Prostate gland (tissue), 2 donors: ENCODE measurements at places on chromosomes 6 and 20.

DNA sequence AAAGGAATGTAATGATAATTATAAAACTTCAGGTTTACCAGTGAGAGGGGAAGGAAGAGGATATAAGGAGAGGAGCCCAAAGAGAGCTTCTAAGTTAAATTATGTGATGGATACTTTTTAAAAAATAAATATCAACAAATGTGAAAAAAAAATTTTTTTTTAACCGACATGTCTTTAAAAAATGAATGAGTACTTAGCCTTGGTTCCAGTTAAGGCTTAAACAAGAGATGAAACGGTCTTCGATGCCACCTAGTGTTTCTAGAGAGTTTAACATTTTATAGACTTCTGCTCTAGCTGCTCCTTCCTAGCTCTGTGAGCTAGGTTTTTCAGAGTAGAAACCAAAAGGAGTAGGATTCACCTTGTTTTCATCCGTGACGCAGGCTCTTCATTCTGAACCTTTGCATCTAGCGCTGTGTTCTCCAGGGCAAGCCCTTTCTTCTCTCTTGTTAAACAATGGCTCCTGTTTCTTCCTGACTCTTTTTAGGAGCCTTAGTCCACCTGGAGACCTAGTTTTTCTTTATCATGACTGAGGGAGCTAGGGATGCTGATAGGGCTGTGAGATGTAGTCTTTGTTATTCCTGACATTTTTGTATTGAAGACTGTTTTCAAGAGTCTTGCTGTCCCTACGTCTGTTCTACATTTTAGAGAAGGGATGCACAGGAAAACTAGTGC, 42.4 kb upstream of the GNRH2 start:
- no peak for DNase-seq

DNA sequence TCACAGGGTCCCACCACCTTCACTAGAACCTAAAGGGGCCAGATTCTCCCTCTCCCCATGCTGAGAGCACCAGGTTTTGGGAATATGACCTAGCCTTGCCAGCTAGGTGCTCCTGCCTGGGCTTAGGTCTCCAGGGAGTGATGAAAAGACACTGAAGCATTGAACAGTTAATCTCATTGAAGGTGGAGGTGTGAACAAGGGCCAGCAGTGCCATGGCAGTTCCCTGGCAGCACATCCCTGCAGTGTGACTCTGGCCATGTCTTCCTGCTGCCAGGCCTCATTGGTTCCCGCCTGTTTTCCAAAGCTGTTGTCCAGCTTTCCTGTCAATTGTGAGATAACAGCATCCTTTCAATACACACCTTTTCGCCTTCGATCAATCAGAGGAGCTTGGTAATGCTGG, 10.9 kb downstream of the PPIL6 start:
- DNase-seq: no peak

- DNase-seq: no peak
These were observed 61.8 kb upstream of the PLEKHG1 start for GRCh38 chr6:150537893-150538292.

DNA sequence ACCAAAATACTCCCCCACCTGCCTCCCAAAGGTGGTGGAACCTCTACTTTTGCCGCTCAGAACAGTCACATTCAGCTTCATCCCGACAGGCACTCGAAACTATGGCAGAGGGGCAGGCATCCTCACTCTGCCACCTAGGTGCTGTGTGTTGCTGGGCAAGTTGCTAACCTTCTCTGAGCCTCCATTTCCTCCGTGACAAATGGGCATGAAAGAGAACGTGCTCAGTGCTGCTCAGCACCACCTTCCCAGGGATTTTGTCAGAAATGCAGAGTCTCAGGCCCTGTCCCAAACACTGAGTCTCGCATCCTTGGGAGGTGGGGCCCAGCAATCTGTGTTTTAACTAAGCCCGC, 18.1 kb downstream of the ANKRD60 start:
- no peak for DNase-seq

- DNase-seq: no peak
These were observed 283.9 kb downstream of the TBC1D7 start for GRCh38 chr6:13044390-13044789.

DNA sequence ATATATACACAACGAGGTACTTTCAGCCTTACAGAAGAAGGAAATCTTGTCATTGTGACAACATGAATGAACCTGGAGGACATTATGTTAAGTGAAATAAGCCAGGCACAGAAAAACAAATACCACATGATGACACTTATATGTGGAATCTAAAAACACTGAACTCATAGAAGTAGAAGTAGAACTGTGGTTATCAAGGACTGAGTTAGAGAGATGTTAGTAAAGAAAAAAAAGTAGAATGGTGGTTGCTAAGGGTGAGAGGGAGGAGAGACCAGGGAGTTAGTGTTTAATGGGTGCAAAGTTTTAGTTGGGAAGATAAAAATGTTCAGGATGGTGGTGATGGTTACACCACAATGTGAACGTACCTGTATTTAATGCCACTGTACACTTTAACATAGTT, 4.8 kb upstream of the STX11 start:
- no peak for DNase-seq

GRCh38 chr6:75431379-75431778, 62.2 kb downstream of the FILIP1 start:
- DNase-seq: no peak

- no peak for DNase-seq
These were observed 14.8 kb downstream of the ABT1 start for GRCh38 chr6:26611599-26611998.

DNA sequence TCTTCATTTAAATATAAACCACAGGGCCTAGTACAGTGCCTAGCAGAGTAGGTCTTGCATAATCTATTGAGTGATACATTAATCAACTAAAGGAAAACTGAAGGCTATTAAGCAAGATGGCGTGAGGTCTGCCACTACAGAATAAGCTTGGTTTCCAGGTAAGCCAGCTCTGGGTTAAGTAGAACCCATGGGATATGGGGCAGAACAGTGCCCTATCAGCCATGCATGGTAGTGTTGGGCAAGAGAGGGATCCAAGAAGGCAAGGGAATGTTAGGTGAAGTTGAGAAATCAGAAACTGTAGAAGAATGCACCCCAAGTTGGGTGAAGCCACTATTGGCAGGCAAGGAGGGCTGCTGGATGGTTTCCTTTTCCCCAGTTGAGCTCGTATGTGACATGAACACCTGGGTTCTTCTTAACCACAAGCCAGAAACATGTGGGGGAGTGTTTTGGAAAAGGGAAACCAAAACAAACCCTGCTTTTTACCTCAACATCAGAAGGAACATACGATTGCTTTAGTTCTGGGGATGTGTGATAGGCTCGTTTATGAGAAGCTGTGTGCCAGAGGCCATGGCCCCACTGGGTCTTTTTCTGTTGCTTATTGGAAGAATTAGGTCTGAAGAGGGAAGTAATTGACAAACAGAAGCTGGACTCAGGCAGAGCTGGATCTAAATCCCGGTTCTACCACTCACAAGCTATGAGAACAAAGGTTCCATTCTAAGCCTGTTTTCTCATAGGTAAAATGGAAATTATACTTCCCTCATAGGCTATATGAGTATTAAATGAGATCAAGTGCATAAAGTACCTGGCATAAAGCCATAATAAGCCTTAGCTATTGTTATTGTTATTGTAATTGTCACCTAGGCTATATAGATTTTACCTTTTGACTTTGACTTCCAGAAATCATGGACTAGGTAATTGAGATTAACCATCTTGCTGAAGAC, 33.5 kb downstream of the NEDD9 start:
- no peak for DNase-seq

DNA sequence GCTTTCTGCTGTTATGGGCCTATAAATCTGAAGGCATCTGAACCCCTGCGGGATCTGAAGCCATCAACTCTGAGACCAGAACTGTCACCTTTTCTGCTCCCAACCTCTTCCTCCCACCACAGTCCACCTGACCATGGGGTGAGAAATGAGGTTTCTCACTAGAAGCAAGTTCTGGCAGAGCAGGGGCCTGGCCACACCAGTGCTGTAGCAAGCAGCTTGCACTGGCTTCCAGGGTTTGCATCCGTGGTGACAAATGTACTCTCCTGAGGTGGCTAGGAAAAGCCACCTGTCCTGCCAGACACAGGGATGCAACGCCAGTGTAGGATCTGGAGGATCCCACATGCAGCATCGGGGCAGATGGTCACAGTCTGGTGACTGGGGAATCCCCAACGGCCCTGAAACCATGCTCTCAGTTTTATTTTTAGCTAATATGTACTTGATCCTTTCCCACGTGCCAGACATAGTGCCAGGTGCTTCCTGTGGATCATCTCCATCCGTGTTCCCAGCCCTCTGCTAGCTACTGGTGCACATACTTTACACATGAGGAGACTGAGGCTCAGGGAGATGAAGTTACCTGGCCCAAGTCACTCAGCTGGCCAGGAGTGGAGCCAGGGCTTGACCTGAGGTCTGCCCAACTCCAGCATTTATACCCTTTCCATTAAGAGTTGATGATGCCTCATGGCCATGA, 122.1 kb upstream of the SPACA1 start:
- DNase-seq: no peak

DNA sequence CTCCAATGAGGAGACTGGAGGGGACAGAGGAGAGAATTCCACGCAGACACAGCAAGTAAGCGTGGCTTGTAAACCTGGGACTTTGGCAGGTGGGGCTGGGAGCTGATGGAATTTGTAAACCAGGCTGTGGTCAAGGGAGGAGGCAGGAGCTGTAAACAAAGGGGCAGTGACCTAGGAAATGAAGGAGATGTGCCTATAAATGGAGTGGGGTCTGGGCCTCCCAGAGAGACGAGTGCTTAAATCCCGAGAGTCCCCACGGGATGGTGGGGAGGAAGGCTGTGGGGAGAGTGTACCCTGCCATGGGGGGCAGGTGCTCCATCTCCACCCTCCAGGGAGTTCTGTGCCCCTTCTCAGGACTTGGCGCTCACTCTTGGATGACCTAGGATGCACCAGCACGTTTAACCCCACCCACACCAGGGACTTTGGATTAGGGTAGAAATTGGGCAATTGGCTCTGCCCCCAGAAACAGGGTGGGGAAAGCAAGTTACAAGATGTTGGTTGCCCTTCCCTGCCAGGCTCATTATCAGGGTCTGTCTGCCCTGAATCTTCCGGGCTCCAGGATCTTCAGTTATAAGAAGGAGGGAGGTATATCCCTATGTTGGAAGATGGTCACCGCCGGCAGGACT, 4.0 kb upstream of the DHX16 start:
- no peak for DNase-seq

- DNase-seq: no peak
These were observed 236.7 kb downstream of the HAO1 start for GRCh38 chr20:7703551-7703961.

GRCh38 chr6:14747881-14748520, 497.9 kb upstream of the JARID2 start:
- no peak for DNase-seq

- no peak for DNase-seq
These were observed 6.1 kb upstream of the CCR6 start for GRCh38 chr6:167116838-167117228.

DNA sequence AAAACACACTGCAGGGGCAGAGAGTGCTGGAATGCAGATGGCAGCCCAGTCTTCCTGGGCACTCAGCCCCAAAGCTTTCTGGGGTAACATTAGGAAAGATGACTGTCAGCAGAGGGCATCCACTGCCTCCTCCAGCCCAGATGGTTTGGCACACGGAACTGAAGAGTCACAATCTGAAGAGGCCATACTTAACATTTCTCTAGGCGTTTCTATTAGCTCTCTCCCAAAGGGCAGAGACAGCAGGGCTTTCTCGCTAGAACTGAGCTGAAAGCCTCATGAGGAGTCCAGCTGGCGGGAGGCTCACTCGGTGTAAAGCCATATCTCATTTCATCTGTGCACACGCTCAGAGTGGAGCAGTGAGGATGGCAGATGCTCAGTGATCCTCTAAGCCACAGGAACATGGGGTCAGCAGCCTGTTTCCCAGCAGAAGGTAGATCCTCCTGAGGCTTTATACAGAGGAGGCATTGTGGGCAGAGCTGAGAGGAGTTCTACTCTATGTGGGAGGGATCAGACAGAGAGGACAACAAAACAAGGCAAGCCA, 28.1 kb downstream of the ALDH8A1 start:
- no peak for DNase-seq

- DNase-seq: no peak
These were observed 31.0 kb downstream of the CDK5RAP1 start for GRCh38 chr20:33370291-33370690.

- no peak for DNase-seq
These were observed 100.9 kb downstream of the OPRM1 start for GRCh38 chr6:154139892-154140291.

DNA sequence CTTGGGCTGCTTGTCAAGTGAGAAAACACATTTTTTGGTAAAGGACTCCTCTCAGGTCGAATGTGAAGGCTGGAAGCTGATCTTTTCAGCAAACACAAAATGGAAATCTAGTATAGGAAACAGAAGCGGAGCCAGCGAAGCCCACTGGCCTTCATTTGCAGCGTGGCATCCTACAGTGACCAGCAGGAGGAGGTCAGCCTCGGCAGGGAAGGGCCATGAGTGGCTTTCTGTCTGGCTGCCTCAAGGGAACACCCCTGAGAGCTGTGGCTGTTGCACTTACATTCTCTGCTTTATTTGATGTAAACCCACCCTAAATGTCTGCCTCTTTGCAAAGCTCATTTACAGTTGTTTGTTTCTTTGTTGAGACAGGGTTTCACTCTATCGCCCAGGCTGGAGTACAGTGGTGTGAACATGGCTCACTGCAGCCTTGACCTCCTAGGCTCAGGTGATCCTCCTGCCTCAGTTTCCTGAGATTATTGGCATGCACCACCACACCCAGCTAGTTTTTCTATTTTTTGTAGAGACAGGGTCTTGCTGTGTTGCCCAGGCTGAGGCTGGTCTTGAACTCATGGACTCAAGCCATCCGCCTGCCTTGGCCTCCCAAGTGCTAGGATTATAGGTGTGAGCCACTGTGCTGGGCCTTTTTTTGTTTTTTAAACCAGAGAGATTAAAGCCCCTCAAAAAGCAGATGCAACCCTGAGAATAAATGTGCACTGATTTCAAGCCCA, 322.0 kb upstream of the SOX4 start:
- no peak for DNase-seq

DNA sequence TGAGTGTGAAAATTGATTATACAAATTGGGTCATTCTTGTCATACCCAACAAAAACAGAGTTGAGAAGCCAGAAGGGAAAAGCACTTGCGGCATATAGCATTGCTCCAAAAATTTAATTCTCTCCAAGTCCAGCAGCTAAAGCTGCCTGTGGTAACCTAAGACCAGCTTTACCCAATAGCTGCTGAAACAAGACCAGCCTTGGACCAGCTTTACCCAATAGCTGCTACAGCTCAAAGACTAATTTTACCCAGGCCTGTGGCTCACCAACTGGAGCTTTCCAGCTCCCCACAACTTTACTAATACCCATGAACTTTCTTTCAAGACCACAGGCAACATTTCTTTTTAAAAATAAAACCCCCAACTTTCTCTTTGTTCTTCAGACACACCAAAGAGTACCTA, 32.8 kb upstream of the ZNF133 start:
- DNase-seq: no peak
